ENCODE measurements at places on chromosomes 7 and 10.

DNA sequence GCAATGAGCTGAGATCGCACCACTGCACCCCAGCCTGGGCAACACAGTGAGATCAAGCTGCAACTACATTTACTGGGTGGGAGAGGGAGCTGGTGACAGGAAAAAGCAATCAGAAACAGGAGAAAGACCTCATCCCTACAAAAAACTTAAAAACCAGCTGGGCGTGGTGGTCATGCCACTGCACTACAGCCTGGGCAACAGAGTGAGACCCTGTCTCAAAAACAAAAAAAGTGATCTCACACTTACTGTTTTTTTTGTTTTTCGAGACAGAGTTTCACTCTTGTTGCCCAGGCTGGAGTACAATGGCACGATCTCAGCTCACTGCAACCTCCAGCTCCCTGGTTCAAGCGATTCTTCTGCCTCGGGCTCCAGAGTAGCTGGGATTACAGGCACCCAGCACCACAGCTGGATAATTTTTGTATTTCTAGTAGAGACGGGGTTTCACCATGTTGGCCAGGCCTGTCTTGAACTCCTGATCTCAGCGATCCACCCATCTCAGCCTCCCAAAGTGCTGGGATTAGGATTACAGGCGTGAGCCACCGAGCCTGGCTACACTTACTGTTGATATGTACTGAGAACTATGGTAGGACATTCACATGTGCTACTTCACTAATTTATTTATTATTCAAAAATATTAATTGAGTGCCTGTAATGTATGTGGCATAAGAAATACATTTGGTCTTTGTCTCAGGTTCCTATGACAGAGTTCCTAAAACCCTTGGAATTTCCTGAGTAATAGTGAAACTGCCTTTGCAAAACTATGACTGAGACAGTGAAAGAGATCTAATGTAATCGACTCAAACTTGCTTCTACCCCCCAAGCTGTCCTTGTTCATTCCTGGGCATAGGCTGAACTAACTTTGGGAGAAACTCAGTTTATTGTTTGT is 27.7 kb upstream of the NRBF2 start:
- DNase-seq = no peak

GRCh38 chr7:54932818-54933543 is 85.8 kb upstream of the EGFR start:
- peak; percentile 37 for DNase-seq

DNA sequence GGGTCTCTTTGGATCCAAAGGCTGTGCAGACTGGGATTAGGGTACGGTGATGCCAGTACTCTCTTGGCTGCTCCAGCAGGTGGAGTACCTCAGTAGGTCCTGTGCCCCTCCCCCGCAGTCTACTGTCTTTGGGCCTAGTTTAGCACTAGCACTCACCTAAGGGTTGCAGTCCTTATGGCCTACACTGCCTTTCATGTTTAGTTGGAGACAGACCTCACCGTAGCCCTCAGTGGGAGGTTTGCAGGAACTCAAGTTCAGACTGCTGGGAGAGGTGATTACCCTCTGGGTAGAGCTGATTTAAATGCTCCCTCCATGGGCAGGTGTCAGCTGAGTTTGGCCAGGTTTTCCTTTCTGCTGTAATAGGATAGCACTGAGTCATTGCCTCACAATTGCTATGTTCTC is 210.8 kb upstream of the TMEM196 start:
- DNase-seq = peak; percentile 12

GRCh38 chr7:44706788-44707557 is 41.7 kb upstream of the ZMIZ2 start:
- DNase-seq = no peak

- no peak for DNase-seq
Measured at GRCh38 chr7:142851919-142852318, 3.0 kb upstream of the EPHB6 start.

DNA sequence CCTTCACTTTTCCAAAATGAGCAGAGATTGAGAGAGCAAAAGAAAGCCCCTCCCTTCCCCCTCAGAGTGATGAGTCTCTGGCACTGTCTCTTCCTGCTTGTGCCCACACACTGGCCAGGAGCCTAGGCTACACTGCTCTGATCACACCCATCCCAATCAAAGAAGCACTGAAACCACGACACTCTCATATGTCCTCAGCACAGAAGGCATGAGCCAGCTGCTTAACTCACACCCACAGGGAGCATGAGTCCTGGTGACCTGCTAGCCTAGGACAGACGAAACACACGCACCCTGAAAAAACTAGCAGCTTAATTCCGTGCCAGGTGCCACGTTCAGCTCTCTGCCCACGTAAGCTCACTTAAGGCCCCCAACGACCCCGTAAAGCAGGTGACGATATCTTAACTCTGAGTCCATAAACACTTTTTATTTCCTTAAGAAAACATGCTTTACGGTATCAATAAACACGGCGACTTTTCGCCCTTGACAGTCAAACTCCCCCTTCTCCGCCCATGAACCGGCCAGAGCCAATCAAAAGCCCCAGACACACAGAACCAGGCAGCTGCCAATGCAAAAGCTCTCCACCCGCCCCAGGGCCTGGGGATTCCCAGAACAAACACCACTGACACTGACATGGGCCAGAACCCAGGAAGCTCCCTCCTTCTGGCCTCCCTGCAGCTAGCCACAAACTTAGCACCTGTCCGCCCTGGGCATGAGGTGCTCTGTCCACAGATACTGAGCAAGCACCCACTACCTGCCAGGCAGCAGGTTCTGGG is 69.0 kb downstream of the TNRC18 start:
- no peak for DNase-seq

DNA sequence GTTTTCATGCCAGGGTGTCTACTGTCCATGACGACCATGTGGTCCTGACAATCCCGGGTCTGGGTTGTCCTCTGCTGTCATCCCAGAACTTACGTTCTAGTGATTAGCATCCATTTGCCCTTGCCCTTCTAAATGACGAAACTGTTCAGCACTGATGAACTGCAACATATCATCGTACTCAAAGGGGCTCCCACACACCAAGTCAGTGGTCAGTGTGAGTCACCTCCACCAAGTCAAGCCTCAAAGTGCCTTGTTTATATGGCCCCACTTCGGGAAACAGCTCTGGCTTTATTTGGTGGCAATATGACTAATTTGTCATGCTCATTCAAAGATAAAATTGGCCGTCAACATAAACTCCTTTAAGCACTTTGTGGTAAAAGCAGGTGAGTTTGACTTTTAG is 110.7 kb downstream of the FRMD4A start:
- DNase-seq = no peak

DNA sequence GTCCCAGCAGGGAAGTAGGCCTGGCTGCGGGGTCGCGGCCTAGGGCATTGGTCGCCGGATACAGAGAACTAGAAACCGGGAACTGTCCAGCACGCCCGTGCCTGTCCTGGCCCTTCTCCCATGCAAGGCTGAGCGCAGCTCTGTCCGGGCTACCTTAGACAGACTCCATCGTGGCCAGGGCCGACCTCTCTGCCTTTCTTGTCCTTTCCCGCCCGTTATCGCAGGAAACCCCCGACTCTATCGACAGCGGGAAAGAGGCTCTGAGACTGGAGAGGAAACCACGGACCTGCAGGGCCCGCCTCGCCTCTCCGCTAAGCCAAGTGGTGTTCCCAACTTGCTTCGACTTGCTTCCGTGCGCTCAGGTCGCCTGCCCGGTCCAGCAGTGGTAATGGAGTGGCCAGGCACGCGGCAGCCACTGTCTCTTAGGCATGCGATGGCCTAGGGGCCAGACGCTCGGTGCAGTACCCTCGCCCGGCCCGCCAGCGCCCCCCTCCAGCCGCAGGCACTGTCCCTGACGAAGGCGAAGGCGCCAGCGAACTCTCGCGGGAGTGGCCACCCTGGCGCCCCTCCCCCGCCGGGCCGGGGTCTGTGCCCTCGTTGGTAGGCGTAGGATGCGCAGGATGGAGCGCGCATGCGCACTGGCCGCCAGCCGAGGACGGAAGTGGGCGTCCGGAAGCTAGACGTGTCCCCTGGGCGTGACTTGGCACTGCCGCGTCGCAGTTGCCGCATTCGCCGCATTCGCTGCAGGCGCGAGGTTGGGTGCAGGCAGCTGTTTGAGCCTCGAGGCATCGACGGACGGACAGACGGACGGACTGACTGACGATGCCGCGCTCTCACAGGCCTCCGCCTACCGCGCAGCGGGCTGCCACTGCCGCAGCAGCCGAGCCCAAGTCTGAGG is 54.4 kb downstream of the MCMBP start:
- no peak for DNase-seq

DNA sequence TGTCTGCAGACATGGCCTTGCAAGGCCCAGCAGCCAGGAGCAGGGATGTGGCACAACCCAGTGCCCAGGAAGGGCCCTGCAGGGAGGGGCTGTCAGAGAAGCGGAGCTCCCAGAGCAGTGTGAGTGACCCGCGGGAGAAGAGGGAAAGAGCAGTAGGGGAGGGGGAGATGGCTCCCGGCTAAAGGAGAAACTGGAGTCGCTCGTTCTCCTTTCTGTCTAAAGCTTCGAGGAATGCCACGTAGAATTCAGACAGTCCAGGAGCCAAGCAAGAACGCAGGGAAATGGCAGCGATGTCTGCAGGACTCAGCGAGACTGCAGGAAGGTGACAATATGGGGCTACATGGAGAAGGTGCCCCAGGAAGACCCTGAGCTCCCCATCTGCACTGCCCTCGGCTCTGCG is 22.4 kb upstream of the HABP2 start:
- no peak for DNase-seq

DNA sequence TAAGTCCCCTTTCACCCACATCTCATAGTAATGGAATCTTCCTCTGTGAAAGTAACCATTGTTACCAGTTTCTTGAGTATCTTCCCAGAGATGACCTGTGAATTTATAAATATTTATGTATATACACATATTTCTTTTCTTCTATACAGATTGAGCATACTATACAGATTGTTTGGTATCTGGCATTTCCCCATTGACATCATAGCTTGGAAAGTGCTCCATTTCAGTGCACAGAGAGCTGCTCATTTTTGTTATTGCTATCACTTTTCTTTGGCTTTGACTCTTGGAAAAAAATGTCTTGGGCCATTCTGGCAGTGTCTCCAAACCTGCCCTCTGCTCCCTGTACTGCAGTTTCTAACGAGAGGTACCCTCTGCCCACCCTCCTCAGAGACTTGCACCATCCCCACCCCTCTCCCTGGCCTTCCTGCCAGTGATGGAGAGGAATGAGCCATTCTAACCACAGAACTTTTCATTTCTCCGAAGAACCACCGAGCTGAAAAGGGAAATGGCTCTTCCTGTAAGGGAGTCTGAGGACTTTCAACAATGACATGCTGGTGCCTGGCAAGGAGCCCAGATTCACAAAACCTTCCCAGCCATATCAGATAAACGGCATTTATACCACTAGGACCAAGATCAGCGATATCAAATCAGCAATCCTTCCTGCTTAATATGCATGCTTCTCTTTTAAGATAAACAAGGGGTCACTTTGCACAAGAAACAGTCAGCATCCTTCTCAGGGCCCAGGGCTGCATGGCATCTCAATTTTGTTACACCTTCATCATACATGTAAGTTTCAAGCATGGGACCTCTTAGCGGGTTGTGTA is 19.7 kb upstream of the CCSER2 start:
- peak; percentile 59 for DNase-seq

DNA sequence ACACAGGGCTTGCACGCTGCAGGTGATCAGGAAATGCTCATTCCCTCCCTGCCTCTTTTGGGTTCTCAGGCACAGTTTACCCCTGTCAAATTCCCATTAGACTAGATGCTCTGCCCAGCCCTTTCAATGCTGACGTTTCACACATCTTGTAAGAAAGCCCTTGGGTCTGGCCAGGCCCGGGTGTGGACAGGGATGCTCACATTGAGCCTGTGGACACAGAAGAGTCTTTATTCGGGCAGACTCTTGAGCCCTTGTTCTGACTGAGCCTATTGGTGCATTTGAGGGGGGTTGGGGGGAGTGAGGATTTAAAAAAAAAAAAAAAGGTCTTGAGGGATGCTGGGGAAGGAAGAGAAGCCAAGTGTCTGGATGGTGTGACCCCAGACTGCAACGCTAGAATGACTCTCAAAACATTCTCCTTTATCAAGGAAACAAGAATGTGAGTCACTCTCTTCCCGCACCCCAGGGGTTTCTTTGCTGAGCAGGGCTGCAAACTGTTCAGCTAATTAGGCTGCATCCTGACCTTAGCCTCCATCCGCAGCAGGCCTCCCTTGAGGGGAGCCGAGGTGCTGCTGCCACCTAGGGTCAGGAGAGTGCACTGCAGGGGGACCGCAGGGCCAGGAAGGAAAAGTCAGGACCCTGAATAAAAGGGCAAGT is 53.6 kb upstream of the TMEM72 start:
- peak; percentile 51 for DNase-seq

DNA sequence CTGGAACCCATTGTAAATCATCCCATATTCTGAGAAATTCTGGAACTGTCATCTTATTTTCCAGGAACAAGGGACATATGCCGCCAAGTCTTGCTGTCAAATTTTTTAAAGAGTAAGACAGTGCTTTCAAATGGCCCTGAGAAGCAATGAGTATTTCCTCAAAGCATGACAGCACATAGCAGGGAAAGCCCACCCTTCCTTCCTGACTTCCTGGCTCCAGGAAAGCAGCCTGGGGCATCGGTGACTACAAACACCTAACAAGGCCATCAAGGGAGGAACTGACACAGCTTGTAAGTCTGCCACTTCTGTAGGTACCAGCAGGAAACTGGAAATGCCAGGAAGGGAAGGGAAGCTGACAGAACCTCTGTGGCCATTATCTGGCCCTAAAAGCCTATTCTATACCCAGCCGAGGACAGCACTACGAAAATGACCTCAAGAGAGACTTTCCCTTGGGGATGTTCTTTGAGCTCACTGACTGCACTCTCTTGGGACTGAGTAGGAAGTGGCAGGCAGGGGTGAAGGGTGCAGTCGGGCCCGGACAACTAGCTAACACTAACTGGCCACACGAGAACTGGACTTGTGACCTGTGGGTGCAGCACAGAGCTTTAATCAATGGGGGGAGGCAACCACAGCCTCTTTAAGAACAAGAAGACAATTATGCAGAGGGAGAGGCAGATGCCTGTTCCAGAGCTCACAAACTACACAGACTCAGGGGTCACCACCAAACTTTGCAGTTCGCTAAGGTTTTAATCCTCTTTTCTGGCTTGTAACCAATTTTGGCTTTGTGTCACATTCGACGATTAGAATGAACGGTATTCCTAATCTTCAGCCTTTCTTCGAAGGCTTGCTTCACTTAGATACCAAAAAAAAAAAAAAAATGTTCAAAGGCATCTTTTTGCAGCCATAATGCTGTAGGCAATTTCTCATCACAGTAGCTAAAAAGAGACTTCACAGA is 52.0 kb downstream of the GRB10 start:
- DNase-seq = no peak

DNA sequence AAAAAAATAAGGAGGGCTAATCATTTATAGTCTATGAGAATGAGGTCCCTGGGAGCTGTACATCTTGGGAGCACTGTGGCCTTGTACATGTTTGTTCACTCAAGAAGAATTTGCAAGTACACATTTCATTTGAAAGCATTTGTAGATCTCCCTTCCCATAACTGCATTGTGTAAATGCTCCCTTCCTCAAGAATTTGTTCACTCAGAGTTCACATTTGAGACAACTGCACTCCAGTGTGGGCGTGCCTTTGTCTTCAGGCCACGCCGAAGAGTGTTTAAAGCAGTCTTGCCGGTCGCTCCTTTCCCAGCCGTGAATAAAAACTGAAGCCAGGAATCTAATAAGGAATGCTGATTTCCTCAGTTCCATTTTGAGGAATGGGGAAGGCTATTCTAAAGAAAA is 291.1 kb upstream of the LYZL1 start:
- DNase-seq = no peak

GRCh38 chr10:55369670-55370420 is 568.8 kb upstream of the PCDH15 start:
- no peak for DNase-seq

Data from RPMI8226 (cell line).